ENCODE measurements at places on chromosomes 4 and X. TPM values are rescaled to one million over a fixed set of nuclear protein-coding genes. Genes with fewer than 3 reads are reported as not detected.

DNA sequence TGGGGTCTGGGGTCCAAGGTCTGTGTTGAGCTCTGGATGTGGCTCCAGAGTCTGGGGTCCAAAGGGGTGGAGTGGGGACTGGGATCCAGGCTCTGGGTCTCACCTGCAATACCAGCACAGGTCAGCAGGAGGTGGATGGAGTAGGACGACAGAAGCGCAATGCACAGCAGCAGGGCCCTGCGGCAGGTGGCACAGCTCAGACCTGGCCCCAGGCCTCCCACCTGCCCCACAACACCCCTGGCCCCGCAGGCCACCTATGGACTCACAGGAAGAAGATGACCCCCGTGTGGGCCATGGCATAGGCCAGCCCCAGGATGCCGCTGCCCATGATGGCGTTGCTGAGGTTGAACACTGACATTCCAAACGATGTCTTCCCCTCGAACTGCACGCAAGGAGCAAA lies 3.4 kb downstream of the SLC38A5 start:
- DNase-seq, result no peak

GRCh38 chrX:27715610-27716009 lies 92.2 kb upstream of the MAGEB10 start:
- no peak for DNase-seq

- DNase-seq, result no peak
These were observed 249.2 kb upstream of the GPRIN3 start for GRCh38 chr4:89556601-89557305.

DNA sequence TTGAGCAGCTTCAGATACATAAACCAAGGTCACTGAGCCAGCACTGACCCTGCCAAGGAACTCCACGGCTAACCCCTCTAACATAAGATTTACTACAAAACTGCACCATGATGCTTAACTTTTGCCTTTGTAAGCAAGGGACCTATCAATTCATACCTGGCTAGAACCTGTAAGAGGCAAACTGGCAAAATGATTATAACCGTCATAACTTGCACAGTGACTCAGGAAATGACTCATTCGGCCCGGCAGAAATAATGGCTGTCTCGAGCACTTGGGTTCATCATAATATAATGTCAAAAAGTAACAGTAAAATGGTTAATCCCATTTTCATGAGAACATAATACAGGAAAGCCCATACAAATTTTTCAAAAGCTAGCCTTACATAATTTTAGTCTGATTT lies 17.2 kb downstream of the RASGEF1B start:
- DNase-seq, result peak; percentile 38

FGFBP2 gene
- total RNA-seq, result not detected

RHOXF1 gene
- total RNA-seq, result not detected

GABRG1 gene
- total RNA-seq, result not detected

FABP2 gene
- total RNA-seq, result not detected
